ENCODE measurements at places on chromosomes 6 and 20. TPM values are rescaled to one million over a fixed set of nuclear protein-coding genes. Genes with fewer than 3 reads are reported as not detected.

The TASP1 gene
- 12.1 TPM for total RNA-seq

The TBCC gene
- 17.5 TPM for total RNA-seq

The RBBP8NL gene
- not detected for total RNA-seq

The STMND1 gene
- total RNA-seq: not detected

The SEMG1 gene
- total RNA-seq: not detected

The CGA gene
- not detected for total RNA-seq

The TREML2 gene
- total RNA-seq: not detected

The FAM217A gene
- not detected for total RNA-seq

The EXOC2 gene
- 32.3 TPM for total RNA-seq

The SNHG17 gene
- total RNA-seq: 23.6 TPM

The CCDC170 gene
- total RNA-seq: 0.60 TPM

The RHAG gene
- total RNA-seq: not detected

The SLC17A3 gene
- total RNA-seq: not detected

The TSHZ2 gene
- not detected for total RNA-seq

The SALL4 gene
- 0.68 TPM for total RNA-seq

The RAD21L1 gene
- not detected for total RNA-seq

The BPIFA1 gene
- not detected for total RNA-seq

The TRIM40 gene
- total RNA-seq: not detected

The BNIP5 gene
- not detected for total RNA-seq

The OTOR gene
- not detected for total RNA-seq

The CEP162 gene
- total RNA-seq: 10.1 TPM

The POU3F2 gene
- total RNA-seq: not detected

The ATP6V1G2 gene
- total RNA-seq: 4.1 TPM

The GRIK2 gene
- 8.2 TPM for total RNA-seq
